Progenitor cell of endocrine pancreas (in vitro differentiated cells): ENCODE measurements at places on chromosomes 2 and 18. TPM values are rescaled to one million over a fixed set of nuclear protein-coding genes. Genes with fewer than 3 reads are reported as not detected.

The IL36G gene
- not detected in 2 replicates for total RNA-seq

The MC4R gene
- total RNA-seq: not detected in 2 replicates

The KHK gene
- 4.4 and 5.2 TPM in 2 replicates for total RNA-seq

The KCNG2 gene
- not detected in 2 replicates for total RNA-seq

The MAB21L4 gene
- 9.7 and 12.5 TPM in 2 replicates for total RNA-seq

The HTR2B gene
- total RNA-seq: not detected in 2 replicates

The SKOR2 gene
- total RNA-seq: not detected in 2 replicates

The UGT1A9 gene
- total RNA-seq: not detected in 2 replicates

DNA sequence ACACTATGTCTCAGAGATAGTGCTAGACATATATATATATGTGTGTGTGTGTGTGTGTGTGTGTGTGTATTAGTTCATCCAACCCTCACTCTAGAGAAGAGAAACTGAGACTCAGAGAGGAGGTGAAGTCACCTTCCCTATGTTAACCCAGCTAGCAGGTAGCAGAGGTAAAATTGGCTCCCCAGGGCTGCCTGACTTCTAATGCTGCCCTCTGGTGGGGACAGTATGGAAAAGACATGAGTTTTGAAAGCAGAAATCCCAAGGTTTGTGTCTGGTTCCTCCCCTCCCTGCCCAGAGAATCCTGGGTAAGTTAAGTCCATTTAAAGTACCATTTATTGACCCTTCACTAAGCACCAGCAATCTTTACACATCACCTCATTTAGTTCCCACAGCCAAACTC, 137.7 kb downstream of the THNSL2 start:
- no peaks in the 10 kb centered on the region for H3K4me1 ChIP-seq
- no peak for DNase-seq
- H3K4me3 ChIP-seq: no peak overlapping the region
- no peak overlapping the region for H3K27ac ChIP-seq

DNA sequence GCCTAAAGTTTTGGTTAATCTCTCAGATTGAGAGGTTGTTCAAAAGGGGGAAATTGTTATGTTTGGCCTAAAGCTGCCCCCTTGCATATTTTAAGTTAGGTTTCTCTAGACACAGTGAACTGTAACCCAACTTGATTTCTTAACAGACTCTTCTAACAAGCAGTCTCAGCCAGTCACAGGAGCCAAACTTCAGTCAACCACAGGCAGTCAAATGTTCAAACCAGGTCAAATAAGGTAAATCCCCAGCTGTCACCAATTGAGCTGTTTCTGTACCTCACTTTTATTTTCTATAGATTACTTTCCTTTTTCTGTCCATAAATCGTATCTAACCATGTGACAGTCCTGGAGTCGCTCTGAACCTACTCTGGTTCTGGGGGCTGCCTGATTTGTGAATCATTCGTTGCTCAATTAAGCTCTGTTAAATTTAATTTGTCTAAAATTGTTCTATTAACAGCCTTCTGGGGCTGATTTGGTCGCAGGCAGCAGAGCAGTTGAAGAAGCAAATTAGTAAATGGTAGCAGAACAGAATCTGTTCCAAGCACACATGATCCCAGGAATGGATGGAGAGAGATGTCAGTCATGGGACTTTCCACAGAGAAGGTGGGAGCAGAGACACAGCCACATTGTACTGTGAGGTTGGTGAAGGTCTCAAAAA, 16.4 kb upstream of the NFU1 start:
- H3K27ac ChIP-seq: no peak overlapping the region
- no peak overlapping the region for H3K4me3 ChIP-seq
- no peaks in the 10 kb centered on the region for H3K36me3 ChIP-seq
- H3K27me3 ChIP-seq: peaks cover 40% of the 10 kb centered on the region

- no peaks in the 10 kb centered on the region for H3K36me3 ChIP-seq
- H3K4me3 ChIP-seq: no peak overlapping the region
- peaks cover 5% of the 10 kb centered on the region for H3K27me3 ChIP-seq
- H3K4me1 ChIP-seq: no peaks in the 10 kb centered on the region
Measured at GRCh38 chr2:152089238-152089637, 9.6 kb downstream of the CACNB4 start.

- no peak overlapping the region for H3K27ac ChIP-seq
- no peaks in the 10 kb centered on the region for H3K4me1 ChIP-seq
- no peak overlapping the region for H3K4me3 ChIP-seq
- no peak for DNase-seq
- peaks cover 24% of the 10 kb centered on the region for H3K36me3 ChIP-seq
Measured at GRCh38 chr2:168603439-168603961, 147.4 kb downstream of the CERS6 start.

DNA sequence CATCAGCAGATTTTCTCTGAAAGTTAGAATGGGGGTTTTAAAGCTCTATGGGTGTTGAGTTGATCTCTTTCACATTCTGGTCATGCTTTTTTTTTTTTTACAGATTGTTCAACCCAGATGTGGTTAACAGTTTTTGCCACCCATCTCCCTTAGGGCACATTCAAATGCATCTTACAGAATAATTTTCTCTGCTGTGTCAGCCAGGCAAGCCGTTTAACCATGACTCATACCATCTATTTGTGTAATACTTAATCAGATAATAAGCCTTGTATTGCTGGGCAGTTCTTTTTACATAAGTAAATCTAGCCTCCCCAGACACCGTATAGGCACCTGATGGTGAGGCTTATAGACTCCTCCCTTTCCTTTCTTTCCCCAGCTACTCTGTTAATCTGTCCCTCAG, 62.0 kb downstream of the TGIF1 start:
- peak overlapping the region; percentile 13 for H3K27ac ChIP-seq
- H3K27me3 ChIP-seq: no peaks in the 10 kb centered on the region
- no peak overlapping the region for H3K4me3 ChIP-seq
- H3K4me1 ChIP-seq: peaks cover 5% of the 10 kb centered on the region
- no peaks in the 10 kb centered on the region for H3K36me3 ChIP-seq

DNA sequence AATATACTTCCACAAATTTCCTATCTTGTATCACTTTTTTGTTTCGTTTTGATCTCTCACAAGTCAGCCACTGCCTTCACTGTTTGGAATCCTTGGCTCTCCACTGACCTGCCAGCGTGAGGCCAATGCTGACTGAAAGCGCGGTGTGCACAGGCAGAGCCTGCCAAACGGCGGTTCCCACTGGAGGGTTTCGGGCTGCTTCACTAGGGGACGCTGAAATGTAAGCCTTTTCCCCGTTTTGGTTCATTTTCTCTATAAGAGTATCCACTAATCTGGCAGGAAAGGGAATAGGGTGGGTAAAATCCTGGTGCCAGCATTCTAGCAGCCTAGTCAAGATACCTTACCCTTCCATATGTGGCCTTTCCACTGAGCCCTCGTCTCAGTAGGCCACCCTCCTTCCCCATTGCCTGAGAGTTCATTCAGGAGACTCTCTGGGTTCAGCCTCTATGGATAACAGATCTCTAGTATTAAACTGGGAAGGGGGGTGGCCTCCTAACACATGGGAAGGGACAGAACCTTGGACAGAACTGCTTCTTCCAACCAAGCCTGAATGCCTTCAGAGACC, 91.5 kb downstream of the DYM start:
- peak overlapping the region; percentile 75 for H3K27ac ChIP-seq
- peaks cover 7% of the 10 kb centered on the region for H3K4me1 ChIP-seq
- DNase-seq: no peak
- no peaks in the 10 kb centered on the region for H3K27me3 ChIP-seq
- peaks cover 2% of the 10 kb centered on the region for H3K36me3 ChIP-seq

- no peaks in the 10 kb centered on the region for H3K27me3 ChIP-seq
- no peak overlapping the region for H3K27ac ChIP-seq
- H3K36me3 ChIP-seq: peaks cover 5% of the 10 kb centered on the region
- peaks cover 8% of the 10 kb centered on the region for H3K4me1 ChIP-seq
- no peak for DNase-seq
- no peak overlapping the region for H3K4me3 ChIP-seq
Measured at GRCh38 chr2:24521975-24522639, 31.1 kb downstream of the NCOA1 start.

- H3K4me1 ChIP-seq: peaks cover 12% of the 10 kb centered on the region
- no peaks in the 10 kb centered on the region for H3K36me3 ChIP-seq
- H3K4me3 ChIP-seq: no peak overlapping the region
- H3K27me3 ChIP-seq: peaks cover 95% of the 10 kb centered on the region
Measured at GRCh38 chr2:70902579-70902978, 33.1 kb upstream of the ATP6V1B1 start.

GRCh38 chr2:42879913-42880737, 87.7 kb upstream of the HAAO start:
- H3K4me1 ChIP-seq: peaks cover 4% of the 10 kb centered on the region
- no peaks in the 10 kb centered on the region for H3K27me3 ChIP-seq
- no peak for DNase-seq
- no peaks in the 10 kb centered on the region for H3K36me3 ChIP-seq
- no peak overlapping the region for H3K4me3 ChIP-seq
- no peak overlapping the region for H3K27ac ChIP-seq

DNA sequence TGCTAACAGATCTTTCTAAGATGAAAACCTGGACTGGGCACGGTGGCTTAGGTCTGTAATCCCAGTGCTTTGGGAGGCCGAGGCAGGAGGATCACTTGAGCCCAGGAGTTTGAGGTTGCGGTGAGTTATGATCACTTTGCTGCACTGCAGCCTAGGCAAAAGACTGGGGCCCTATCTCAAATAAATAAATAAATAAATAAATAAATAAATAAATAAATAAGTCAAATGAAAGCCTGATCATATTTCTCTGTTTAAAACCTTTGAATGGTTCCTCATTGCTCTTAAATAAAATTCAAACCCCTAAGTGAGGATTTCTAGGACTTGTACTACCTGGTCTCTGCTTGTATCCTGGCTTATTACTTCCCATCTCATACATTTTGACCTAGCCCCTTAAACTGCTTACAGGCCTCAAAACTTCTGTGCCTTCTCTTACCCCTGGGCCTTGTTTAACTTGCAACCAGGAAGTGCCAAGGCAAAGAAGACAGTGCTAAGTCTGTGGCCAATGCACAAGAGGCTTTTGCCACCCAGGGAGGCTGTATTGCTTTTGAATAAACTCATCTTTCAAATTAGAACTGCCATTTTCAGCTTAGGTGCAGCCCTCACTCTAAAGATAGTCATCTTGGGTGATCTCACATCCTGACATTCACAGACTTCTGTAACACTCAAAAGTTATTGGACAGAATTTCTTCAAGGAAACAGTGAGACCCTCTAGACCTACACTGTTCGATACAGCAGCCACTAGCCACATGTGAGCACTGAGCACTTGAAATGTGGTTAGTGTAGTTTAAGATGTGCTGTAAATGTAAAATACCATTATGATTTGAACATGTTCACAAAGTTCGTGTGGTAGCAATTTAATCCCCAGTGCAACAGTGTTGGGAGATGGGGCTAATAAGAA, 73.7 kb downstream of the POLE4 start:
- H3K4me1 ChIP-seq: no peaks in the 10 kb centered on the region
- no peak for DNase-seq
- no peaks in the 10 kb centered on the region for H3K27me3 ChIP-seq
- no peaks in the 10 kb centered on the region for H3K36me3 ChIP-seq
- H3K27ac ChIP-seq: no peak overlapping the region
- H3K4me3 ChIP-seq: no peak overlapping the region

DNA sequence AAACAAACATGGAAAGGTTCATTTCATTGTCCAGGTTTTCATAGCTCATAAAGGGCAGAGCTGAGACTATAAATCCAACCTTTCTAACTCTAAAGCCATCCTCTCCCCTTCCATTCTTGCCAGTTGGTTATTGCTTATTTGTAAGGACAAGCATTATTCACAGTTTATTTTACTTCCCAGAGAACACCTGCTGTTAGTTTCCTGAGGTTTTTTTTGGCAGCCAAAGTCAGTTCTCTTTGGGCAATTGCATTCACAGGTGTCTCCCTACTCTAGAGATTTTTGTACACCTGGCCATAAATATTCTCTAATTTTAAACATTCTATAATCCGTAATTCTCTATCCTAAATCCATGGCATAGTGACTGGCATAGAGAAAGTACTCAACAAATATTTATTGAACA, 87.3 kb upstream of the SPHKAP start:
- no peak overlapping the region for H3K4me3 ChIP-seq
- H3K4me1 ChIP-seq: no peaks in the 10 kb centered on the region
- no peaks in the 10 kb centered on the region for H3K27me3 ChIP-seq

- no peaks in the 10 kb centered on the region for H3K27me3 ChIP-seq
- H3K4me1 ChIP-seq: no peaks in the 10 kb centered on the region
- H3K4me3 ChIP-seq: no peak overlapping the region
- H3K27ac ChIP-seq: no peak overlapping the region
- no peak for DNase-seq
- peaks cover 19% of the 10 kb centered on the region for H3K36me3 ChIP-seq
Measured at GRCh38 chr2:53668624-53669026, 99.0 kb upstream of the CHAC2 start.

GRCh38 chr2:168156661-168157060, 90.7 kb downstream of the STK39 start:
- no peak overlapping the region for H3K27ac ChIP-seq
- no peak for DNase-seq
- H3K4me1 ChIP-seq: peaks cover 6% of the 10 kb centered on the region
- no peaks in the 10 kb centered on the region for H3K27me3 ChIP-seq
- H3K4me3 ChIP-seq: no peak overlapping the region
- H3K36me3 ChIP-seq: peaks cover 8% of the 10 kb centered on the region

DNA sequence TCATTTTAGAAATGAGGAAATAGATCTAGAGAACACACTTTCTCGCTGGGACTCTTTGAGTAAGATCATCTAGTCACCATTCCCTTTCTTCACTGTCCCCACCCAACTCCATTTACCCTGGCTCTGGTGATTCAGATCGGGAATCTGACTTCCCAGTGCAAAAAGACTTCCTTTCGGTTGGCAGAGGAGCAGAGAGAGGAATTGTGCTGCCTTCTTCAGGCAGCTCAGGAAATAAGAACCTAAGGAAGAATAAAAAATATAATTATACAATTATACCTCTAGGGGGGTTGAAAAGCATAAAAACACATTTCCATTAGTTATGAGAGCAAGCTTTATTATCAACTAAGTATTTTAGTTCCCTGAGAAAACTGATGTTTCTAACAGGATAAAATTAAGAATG, 9.3 kb upstream of the MPP4 start:
- H3K27me3 ChIP-seq: no peaks in the 10 kb centered on the region
- no peaks in the 10 kb centered on the region for H3K4me1 ChIP-seq
- no peak overlapping the region for H3K4me3 ChIP-seq
- peaks cover 20% of the 10 kb centered on the region for H3K36me3 ChIP-seq
- no peak for DNase-seq

- no peak for DNase-seq
- peaks cover 19% of the 10 kb centered on the region for H3K4me1 ChIP-seq
- peaks cover 5% of the 10 kb centered on the region for H3K36me3 ChIP-seq
- H3K4me3 ChIP-seq: no peak overlapping the region
- H3K27ac ChIP-seq: no peak overlapping the region
- no peaks in the 10 kb centered on the region for H3K27me3 ChIP-seq
Measured at GRCh38 chr2:152723918-152724317, 5.5 kb downstream of the ARL6IP6 start.

GRCh38 chr2:144796936-144797335, 277.0 kb upstream of the ZEB2 start:
- no peak overlapping the region for H3K4me3 ChIP-seq
- H3K27me3 ChIP-seq: no peaks in the 10 kb centered on the region
- no peak overlapping the region for H3K27ac ChIP-seq
- no peaks in the 10 kb centered on the region for H3K36me3 ChIP-seq
- H3K4me1 ChIP-seq: peaks cover 1% of the 10 kb centered on the region

DNA sequence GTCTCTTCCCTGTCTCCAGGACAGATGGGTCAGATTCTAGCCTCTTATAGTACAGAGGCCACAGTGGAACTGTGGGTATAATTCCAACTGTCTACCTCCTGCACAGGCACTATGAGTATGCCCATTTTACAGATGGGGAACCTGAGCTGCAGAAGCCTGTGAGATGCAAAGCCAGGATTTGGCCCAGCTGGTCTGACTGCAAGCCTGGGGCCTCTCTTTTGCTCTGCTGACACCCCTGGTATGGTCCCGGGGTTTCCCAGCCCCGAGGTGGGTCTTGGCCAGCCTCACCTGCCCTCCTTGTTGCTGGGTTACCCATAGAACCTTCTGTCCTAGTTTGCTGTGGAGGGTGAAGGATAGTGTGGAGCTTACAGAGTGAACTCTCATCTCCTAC, 9.8 kb downstream of the HS6ST1 start:
- H3K27ac ChIP-seq: no peak overlapping the region
- no peak overlapping the region for H3K4me3 ChIP-seq
- H3K36me3 ChIP-seq: no peaks in the 10 kb centered on the region
- H3K27me3 ChIP-seq: no peaks in the 10 kb centered on the region
- peaks cover 40% of the 10 kb centered on the region for H3K4me1 ChIP-seq
